NCI-H2029 treated with DMSO at 0.1 percent for 48 hours (cell line): ENCODE measurements at places on chromosomes 1 and 21.

DNA sequence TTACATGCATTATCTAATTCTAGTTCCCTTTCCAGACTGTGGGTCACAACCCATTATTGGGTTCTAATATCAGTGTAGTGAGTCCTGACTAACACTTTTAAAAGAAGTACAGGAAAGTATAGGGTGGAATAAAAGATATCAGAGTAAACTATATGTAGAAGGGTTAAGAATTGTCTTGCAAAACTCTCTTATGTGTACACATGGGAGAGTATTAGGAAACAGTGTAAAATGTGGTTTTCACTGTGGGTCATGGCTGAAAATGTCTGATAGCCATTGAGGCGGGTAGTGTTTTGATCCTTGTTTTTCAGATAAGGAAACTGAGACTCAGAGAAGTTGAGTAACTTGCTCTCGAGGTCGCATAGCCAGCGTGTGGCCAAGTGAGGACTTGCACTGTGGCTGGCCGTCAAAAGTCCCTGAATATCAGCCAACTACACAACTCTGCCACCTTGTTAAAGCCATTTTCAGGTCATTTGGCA, 18.5 kb upstream of the MTARC1 start:
- DNase-seq: no peak

- no peak for DNase-seq
Observed at GRCh38 chr1:51523931-51524330, 4.9 kb upstream of the EPS15 start.

DNA sequence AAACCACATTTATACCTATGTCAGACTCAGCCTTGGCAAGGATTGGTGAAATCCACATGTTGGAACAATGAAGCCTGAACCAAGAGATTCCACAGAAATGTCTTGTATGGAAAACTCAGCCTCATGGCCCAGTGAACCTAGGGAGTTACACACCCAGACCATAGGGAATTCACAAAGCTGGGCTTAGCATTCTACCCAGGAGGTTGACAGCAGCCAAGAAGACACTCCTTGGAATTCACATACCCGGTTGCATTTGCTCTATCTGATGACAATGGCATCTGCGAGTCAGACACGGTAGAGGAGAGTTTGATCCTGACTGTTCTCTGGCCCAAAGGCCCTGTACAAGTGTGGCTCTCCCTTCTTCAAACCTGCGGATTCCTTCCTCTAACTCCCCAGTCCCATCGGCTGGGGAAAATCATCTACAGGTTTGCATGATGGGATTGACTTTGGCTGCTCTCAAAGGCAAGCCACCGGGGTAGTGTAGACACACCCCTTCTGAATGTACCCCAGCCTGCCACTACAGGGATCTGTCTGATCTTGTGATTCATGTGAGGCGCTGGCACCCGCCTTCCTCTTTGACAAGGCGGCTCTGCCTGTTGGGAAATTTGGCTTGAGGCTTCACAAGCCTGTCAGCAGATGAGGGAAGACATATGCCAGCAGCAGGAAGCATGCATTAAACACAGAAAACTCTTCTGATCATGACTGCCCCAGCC, 297.3 kb upstream of the KAZN start:
- no peak for DNase-seq

DNA sequence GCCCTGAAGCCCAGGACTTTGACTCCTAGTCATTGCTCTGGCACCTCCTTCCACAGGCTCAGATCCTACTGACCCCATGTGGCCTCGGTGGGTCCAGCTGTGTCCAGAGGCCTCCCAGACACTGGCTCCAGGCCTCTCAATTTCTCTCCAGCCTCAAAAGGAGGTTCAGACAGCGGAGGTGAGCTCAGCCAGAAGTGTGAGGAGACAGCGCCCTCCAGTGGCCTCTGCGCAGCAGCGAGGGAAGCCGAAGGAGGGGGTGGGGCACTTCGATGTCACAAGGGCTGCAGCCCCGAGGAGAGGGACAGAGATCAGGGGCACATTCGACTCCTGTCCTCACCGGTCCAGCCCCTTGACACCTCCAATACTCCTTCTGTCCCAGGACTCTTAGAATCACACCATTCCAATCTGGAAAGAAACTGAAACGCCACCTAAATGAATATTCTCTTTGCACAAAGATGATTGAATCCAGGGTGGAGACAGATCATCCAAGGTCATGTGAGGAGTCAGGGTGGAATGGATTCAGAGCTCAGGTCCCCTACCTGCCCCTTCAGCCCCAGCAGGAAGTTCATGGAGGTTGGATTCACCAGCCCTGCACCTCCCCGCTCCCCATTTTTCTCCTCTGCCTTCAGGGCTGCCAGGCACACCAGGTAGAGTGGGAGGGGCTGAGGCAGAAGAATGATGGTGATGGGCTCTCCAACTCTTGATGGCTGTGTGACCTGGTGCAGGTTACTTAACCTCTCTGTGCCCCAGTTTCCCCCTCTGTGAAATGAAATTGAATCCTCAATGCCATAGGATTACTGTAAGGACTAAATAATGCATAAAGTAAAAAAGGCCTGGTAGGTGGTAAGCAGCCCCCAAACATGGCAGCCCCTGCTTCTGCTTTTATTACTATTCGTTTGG, 34.8 kb upstream of the ZBTB40 start:
- DNase-seq: peak; percentile 37

GRCh38 chr1:203282720-203283542, 22.4 kb upstream of the BTG2 start:
- no peak for DNase-seq

DNA sequence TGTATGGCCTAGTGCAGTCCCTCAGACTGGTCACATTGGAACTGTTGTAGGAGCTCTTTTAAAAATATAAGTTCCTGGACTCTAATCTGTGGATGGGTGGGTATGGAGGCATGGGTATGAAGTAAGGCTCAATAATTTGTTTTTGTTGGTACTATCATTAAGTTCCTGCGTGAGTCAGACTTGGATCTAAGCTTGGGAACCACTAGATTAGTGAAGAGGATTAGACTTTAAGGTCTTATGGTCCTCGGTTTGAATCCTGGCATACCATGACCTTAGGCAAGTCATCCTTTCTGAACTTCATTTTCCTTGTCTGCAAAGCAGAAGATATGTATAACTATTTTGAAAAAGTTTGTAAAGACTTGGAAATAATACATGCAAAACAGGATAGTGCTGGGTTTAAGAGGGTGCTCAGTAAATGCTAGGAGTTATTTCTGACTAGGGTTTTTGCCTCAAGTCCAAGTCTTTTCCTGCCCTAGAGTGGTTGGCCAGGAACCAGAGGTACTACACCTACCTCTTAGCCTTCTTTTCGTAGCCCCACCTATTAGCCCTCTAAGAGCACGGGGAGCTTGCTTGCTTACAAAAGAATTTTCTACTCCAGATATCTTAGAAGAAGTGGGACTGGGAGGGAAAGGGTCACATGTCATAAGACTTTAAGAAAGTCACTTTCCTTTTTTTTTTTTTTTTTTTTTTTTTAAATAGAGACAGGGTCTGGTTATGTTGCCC, 38.6 kb upstream of the METTL18 start:
- no peak for DNase-seq

DNA sequence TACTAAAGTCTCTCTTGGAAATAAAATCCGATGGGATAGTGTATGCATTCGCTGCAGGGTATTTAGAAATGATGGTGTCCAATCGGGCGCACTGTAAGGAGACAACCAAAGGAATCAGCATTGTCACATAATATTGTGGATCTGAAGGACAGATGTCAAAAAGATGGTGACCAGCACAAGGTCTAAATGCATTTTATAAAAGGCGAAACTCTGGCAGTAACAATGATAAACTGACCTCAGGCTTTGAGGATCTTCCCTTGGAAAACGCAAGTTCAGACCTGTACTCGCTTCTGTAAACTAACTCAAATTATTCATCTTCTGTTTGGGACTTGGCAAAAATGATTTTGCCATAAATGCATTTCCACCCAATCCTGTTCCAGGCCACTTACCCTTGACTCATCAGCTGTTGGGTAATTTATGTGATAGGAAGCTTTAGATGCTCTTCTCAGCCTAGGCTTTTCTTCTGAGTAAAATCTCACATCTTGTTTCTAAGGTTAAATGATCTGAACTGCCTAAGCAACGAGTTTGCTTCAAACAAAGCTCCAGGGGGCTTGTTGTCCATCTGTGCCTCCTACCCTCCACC, 33.8 kb downstream of the STPG1 start:
- DNase-seq: no peak

- DNase-seq: no peak
Observed at GRCh38 chr1:166170726-166171125, 3.9 kb upstream of the FAM78B start.

- DNase-seq: no peak
Observed at GRCh38 chr1:206891412-206891811, 5.8 kb upstream of the IL24 start.

GRCh38 chr1:24380508-24380907, 33.1 kb downstream of the STPG1 start:
- DNase-seq: no peak

DNA sequence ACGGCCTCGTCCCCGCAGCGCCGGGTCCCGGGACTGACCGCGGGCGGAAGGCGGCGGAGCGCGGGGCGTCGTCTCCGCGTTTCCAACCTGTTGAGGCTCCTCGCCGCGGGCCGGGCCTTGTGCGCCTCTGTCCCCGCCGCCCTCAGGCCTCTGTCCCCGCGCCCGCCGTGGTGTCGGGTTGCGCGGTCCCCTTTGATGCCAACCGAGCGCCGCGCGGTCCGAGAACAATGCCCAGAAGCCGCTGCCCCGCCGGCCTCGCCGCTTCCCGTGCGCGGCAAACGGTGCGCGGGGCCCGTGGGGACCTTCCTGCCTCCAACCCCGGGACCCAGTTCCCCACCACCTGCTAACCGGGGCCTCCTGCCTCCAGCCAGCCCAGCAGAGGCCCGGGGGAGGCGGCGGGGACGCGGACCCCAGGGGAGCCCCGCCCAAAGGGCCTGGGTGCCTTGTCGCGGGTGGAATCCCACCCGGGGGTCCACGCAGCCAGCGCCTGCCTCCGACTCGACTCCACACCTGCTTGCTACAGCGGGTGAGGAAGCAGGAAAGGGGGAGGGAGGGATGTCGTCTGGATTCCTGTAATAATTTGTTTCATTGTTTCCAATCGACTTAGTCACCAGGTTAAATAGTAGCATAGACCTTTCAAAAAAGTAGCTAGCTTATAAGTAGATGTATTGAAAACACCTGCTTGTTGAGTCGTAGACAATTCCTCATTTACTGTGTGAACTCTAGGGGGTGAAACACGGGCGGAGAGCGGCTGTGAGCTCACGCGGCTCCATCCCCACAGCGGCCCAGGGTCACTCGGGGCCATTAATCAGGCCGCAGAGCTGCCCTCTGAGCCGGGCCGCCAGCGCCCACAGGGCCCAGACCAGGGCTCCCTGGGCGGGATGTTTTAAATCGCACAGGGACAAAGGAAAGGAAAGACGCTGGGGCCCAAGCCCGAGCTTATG, 1.1 kb downstream of the COL18A1 start:
- DNase-seq: no peak

- peak; percentile 44 for DNase-seq
Observed at GRCh38 chr1:1906185-1907097, 8.6 kb upstream of the CALML6 start.

- DNase-seq: peak; percentile 2
Observed at GRCh38 chr1:180926164-180926981, 13.7 kb downstream of the KIAA1614 start.

DNA sequence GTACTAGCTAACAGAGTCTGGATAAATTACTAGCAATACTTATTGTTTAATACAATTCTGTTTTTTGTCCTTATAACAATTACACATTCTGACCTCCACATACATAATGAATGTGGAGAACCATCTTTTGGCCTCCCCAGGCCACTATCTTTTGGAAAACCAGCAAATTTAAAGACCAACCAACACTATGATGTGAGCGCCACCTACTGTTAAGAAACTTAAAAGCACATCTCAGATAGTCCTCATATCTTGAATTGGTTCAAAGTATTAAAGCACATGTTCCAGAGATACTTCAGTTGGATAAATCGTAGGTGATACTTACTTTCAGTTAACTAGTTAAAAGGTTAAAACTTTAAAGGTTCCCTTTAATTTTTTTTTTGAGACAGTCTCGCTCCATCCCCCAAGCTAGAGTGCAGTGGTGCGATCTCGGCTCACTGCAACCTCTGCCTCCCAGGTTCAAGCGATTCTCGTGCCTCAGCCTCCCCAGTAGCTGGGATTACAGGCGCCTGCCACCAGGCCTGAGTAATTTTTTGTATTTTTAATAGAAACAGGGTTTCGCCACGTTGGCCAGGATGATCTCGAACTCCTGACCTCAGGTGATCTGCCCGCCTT, 29.3 kb upstream of the USP1 start:
- peak; percentile 79 for DNase-seq

DNA sequence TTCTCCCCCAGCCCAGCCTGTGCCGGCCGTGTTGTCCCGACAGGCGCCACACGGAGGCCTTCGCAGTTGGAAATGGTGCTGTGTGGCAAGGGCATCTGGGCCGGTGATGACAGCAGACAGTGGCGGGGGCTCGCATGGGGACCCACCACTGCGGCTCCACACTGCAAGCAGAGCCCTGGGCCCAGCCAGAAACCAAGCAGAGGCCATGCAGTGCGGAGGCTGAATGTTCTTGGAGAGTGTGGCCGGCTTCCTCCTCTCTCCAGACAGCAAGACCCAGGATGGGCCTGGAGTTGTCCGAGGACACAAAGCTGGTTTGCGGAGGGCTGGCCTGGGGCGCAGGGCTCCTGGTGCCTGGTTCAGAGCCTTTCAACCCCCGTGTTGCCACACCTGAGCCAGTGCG, 104.6 kb downstream of the SIK1 start:
- DNase-seq: no peak

DNA sequence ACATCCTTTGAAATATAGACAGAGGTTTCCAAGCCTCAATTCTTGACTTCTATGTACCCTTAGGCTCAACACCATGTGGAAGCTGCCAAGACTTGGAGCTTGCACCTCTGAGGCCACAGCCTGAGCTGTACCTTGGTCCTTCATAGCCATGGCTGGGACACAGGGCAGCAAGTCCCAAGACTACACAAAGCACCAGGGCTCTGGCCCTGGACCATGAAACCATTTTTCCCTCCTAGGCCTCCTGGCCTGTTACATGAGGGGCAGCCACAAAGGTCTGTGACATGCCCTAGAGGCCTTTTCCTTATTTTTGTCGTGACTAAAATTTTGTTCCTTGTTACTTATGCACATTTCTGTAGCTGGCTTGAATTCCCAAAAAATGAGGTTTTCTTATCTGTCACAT, 953.1 kb upstream of the ADGRL4 start:
- no peak for DNase-seq

- DNase-seq: no peak
Observed at GRCh38 chr1:66945316-66945715, 20.5 kb downstream of the MIER1 start.
